Body of pancreas (tissue), 4 donors: ENCODE measurements at places on chromosomes 3 and 15. TPM values are rescaled to one million over a fixed set of nuclear protein-coding genes. Genes with fewer than 3 reads are reported as not detected.

GRCh38 chr3:29454161-29454611 is 173.3 kb downstream of the RBMS3 start:
- DNase-seq, result no peak

DNA sequence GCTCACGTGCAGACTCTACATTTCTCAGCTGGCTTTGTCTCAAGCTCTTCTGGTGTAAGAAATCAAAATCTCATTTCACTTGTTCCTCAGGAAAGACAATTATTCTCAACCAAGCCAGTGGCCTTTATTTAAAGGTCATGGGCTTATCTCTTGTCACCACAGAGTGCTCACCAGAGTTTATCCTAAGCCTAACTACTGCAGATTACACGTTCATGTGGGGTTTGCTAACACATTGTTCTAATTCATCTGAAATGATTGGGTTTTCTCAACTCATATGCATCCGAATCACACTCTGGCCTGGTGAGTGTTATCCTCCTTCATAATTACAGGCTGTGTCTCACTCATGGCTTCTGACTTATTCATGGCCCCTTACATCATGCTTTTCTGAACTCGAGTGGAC is 83.3 kb upstream of the TSC22D2 start:
- no peak for DNase-seq

GRCh38 chr3:7562892-7563291 is 702.0 kb downstream of the GRM7 start:
- DNase-seq, result no peak

GRCh38 chr15:22988811-22989210 is 8.6 kb upstream of the CYFIP1 start:
- DNase-seq, result no peak

DNA sequence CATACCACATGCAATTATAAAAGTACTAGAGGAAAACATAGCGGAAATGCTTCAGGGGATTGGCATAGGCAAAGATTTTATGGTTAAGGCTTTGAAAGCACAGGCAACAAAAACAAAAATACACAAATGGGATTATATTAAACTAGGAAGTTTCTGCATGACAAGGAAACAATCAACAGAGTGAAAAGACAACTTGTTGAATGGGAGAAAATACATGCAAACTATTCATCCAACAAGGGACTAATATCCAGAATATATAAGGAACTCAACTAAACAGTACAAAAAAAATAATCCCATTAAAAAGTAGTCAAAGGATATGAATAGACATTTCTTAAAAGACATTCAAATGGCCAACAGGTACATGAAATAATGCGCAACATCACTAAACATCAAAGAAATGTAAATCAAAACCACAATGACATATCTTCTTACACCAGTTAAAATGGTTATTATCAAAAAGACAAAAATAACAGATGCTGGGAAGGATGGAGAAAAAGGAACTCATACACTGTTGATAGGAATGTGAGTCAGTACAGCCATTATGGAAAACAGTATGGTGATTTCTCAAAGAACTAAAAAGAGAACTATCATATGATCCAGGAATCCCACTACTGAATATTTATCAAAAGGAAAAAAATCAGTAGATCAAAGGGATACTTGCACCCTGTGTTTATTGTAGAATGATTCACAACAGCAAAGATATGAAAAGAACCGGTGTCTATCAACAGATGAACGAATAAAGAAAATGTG is 39.1 kb downstream of the COPS2 start:
- DNase-seq, result no peak

DNA sequence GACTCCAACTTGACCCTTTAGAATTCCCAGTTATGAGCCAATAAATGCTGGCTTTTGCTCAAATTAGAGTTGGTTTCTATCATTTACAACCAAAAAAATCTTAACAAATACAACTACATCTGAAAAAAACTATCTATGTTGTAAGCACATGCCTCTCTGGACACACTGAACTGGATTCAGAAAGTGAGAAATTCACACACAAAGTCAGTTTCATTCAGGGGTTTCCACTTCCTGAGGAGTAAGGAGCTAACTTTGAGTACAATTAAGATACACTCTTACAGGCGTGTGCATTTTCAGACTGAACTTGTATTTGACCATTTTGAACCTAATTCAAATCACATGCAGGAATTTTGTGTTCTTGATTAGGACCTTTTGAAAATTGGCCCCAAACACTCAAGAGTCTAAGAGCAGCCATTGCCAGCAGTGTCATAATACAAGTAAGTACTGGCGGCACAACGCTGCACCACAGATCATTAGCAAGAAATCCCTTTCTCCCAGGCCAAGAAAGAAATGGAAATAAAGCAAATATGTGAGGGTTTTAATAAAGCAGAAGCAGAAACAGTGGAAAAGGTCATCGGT is 31.2 kb downstream of the LINS1 start:
- DNase-seq, result no peak

DNA sequence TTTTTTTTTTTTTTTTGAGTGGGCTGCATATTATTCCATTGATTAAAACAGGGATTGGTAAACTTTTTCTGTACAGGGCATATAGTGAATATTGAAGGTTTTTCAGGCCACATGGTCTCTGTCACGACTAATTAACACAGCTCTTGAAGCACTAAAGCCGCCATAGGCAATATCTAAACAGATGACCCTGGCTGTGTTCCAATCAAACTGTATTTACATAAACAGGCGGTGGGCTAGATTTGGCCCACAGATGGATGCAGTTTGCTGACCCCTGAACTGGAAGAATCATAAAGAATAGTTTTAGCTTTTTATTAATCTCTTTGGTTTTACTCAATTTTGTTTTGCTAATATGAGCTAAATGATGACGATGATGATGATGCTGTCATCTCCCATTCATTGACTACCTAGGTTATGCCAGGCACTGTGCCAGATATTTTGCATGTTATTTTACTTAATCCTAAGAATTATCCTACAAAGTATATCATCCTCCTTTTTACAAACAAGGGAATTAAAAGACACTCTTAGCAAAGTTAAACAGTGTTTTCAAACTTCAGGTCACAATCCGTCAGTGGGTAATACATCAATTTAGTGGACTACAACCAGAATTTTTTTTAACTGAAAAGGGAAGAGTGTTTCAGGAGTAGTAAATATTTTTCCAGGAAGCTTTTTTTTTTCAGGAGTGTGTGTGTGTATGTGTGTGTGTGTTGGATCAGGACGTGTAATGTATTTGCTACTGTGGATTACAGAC is 54.3 kb downstream of the LMCD1 start:
- DNase-seq, result no peak

GRCh38 chr3:107206141-107206540 is 171.1 kb upstream of the CCDC54 start:
- no peak for DNase-seq

- DNase-seq, result no peak
Measured at GRCh38 chr15:59018833-59019232, 31.4 kb downstream of the RNF111 start.

DNA sequence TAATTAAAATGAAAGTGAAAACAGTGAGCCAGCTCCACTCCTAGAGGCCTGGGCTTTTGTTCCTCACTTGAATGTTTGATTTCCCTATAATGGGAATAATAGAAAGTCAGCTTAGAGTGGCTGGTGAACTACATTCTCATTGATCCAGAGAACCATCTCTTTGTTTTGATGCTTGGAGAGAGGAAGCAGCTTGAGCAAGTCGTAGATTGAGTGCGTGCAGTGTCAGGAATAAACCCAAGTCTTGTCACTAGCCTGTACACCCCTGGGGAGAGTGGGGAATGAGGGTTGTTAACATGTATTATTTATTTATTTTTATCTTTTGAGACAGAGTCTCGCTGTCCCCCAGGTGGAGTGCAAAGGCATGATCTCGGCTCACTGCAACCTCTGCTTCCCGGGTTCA is 885 bp upstream of the LSG1 start:
- DNase-seq, result no peak

GRCh38 chr3:166275024-166275390 is 437.8 kb upstream of the BCHE start:
- no peak for DNase-seq

- no peak for DNase-seq
Measured at GRCh38 chr15:73954188-73955145, 28.2 kb downstream of the LOXL1 start.

GRCh38 chr3:61268644-61269043 is 17.4 kb upstream of the FHIT start:
- no peak for DNase-seq

GRCh38 chr3:141830508-141830907 is 45.9 kb upstream of the ATP1B3 start:
- DNase-seq, result no peak

- DNase-seq, result no peak
Measured at GRCh38 chr3:72284471-72284870, 499.5 kb upstream of the PROK2 start.

DNA sequence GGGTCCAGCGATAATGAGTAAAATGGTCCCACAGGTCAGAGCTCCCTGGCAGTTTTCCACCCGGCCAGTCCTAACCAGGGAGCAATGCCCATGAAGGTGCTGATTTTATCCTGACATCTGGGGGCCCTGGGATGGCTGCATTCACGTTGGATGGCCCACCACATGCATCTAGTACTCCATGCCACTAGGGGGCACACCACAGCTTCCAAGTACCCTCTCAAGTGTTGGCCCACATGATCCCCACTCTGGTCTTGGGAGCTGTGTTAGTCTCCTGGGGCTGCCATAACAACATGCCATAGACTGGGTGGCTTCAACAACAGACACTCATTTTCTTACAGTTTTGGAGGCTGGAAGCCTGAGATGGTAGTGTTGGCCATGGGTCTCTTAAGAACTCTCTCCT is 225.5 kb downstream of the SLCO3A1 start:
- no peak for DNase-seq

DAPK2 gene
- total RNA-seq, result 2.9 TPM

GPR149 gene
- total RNA-seq, result not detected

CYP1A2 gene
- total RNA-seq, result not detected

FBXO40 gene
- total RNA-seq, result not detected
